Naive thymus-derived CD4-positive, alpha-beta T cell (primary cell): ENCODE measurements at places on chromosomes 16 and 17.

DNA sequence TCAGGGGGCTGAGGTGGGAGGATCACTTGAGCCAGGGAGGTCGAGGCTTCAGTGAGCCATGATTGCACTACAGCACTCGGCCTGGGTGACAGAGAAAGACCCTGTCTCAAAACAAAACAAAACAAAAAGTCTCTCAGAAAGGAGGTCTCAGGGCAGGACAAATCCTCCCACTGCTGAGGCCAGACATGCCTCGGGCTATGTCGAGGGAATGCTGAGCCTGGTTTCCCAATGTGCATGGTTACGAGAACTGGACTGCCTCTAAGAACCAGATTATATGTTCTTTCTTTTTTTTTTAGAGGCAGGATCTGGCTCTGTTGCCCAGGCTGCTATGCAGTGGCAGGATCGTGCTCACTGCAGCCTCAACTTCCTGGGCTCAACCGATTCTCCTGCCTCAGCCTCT, 27.6 kb downstream of the TRAP1 start:
- DNase-seq: no peak

- no peak for DNase-seq
Observed at GRCh38 chr17:78878871-78879527, 24.0 kb downstream of the CEP295NL start.

DNA sequence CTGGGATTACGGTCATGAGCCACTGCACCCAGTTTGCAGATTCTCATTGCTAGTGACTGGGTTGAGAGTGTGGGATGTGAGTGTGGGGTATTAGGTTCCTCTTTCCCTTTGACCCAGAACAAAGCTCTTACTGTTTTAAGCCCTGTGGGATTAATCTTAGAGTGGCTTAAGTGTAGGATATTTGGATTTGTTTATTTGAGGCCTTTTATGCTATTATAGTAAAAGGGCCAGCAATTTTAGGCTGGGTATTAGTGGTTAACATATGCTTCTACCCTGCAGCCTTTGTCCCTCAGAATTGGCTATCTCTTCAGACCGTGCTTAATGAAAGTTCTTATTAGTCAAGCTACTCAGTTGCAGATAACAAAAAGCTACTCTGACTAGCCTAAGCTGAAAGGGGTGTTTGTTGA, 3.2 kb downstream of the SGF29 start:
- no peak for DNase-seq

- DNase-seq: no peak
Observed at GRCh38 chr16:84823484-84823883, 3.7 kb downstream of the CRISPLD2 start.

DNA sequence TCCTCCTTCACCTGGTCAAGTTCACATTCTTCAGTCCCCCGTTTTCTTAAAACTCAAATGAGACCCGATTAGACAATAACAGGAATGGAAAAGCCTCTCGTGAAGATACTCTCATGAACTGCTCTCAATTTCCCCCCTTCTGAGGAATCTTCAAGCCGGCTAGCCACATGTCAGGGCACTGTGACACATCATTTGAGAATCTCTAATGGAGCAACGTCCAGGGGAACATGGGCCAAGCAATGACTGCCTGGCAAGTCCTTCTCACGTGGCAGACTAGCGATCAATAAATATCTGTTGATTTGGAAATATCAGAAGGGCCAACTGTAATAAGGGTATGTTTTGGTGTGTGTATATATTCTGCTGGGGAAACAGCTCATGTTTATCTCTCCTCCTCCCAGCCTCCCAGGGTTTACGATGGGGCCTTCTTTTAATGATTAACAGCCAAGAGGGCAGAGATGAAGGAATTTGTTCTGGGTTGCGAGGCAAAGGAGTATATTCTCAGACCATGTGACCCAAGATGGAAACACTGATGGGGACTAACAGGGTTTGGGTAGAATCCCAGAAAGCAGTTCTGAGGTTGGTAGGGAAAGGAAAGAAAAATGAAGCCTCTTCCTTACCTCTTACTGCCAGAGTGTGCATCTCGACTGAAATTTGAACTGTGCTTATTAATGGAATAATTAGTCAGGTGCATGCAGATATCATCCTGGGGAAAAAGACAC, 21.4 kb downstream of the TTLL6 start:
- no peak for DNase-seq

DNA sequence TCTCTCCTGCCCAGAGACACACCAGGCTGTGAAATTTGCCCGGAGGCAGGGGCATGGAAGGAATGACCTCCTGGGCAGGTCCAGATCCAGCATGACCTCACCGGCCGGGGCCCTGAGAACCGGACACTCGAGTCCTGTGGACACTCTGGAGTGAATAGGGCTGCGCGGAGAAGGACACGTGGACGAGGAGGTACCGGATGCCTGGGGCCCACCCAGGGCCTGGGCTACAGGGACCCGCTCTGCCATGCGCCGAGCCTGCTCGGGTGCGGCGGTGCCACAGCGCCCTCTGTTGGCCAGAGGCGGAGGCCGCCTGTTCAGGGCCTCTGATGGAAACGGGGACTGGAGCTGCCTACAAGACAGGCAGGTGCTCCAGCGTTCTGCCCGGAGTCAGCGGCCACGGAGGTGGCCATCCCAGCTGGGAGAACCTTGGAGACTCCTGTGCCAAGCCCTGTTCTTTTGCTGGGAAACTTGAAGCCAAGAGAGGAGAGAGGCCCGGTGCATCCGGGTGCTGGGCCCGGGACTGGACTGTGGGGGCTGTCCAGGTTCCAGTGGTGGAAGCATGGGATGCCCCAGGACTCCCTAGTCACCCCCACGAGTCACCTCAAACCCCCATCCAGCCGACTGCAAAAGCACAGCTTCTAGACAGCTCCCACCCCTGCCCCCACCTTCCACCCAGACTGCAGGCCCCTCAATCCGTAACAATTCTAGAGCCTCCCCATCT, 19.3 kb upstream of the NXPH3 start:
- peak; percentile 78 for DNase-seq

- DNase-seq: no peak
Observed at GRCh38 chr17:83069931-83070742, 9.3 kb upstream of the METRNL start.

GRCh38 chr17:71461498-71462169, 659.2 kb upstream of the SOX9 start:
- no peak for DNase-seq

GRCh38 chr16:75486014-75486675, 9.1 kb downstream of the CHST6 start:
- no peak for DNase-seq

DNA sequence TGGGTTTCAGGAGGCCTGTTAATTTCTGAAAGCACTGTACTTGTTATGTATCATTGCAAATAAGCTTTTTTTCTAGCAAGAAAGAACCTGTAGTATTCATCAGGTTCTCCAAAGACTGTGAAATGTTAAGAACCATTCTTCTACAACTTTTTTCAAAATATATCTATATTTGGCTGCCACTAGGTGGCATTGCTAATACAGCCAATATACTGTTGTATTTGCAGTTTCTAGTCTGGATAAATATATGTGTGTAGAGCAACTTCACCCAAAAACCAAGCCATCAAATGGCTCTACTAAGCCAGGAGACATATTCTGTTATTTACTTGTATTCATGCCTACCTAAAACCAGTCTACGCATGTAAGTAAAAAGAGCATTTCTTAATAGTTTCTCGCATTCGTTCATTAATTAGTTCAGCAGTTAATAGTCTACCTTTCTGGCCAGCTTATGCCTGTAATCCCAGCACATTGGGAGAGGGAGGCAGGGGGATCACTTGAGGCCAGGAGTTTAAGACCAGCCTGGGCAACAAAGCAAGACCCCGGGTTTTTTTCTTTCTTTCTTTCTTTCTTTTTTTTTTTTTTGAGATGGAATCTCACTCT, 39.5 kb downstream of the VMP1 start:
- peak; percentile 15 for DNase-seq

DNA sequence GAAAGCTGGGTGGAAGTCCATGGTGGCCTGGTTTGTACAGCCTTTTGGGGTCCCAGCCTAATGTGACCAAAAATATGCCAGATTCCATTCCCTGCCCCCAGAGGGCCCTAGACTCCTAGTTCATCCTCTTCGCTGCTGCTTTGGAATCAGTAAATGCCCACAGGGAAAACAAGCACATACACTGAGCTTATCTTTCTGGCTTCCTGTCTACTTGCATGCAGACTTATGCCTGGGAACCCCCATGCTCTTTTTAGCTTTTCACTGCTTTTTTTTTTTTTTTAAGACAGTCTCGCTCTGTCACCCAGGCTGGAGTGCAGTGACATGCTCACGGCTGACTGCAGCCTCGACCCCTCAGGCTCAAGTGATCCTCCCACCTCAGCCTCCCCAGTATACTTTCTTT, 6.2 kb upstream of the CD300LG start:
- DNase-seq: no peak

DNA sequence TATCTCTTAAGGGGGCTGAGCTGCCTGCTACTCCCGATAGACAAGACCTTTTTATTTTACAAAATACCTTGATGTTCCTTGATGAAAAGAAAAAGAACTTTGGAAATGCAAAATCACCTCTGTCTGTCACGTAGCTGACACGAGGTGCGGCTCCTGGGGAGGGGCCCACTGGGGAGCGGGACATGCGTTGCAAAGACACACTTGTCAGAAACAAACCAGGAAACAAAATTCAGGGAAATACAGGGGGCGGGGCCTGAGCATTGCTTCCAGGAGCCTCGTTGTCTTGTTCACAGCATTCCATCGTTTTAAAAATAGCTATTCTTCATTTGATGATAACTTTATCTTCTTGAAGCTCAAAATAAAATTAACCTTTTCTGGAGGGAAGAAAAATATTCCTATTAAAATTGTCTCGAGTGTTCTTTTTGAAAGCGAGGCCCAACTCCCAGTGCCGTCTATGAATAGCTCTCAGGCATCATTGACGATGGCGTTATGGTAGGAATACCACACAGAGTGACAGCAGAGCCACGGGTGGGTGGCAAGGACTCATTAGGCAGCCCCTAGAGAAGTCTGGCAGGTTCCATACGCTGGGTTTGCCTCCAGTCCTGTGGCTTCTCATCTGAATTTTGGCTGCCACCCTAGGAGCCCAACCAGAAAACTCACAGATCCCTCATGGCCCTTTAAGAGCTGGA, 286.9 kb downstream of the CPPED1 start:
- DNase-seq: no peak

- DNase-seq: no peak
Observed at GRCh38 chr17:46916211-46916610, 6.7 kb upstream of the GOSR2 start.

GRCh38 chr16:49060728-49061127, 220.9 kb downstream of the CBLN1 start:
- DNase-seq: no peak

- DNase-seq: no peak
Observed at GRCh38 chr16:13153696-13154095, 252.3 kb downstream of the SHISA9 start.

- DNase-seq: no peak
Observed at GRCh38 chr17:64497565-64498035, 746 bp upstream of the POLG2 start.

DNA sequence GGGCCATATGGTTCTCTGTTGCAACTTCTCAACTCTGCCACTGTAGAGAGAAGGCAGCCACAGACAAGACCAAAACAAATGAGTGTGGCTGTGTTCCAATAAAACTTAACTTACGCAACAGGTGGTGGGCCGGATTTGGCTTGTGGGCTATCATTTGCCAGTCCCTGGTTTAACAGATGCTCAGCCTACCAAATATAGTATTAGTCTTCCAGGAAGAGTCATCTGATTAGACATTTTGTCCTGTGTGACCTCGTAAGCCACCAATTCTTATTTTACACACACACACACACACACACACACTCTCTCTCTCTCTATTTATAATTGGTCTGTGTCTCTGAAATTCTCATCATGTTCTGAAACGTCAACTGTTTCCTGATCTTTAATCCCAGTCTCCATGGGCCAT, 245.9 kb downstream of the XYLT1 start:
- DNase-seq: no peak

- no peak for DNase-seq
Observed at GRCh38 chr17:78611607-78612006, 34.4 kb upstream of the DNAH17 start.

DNA sequence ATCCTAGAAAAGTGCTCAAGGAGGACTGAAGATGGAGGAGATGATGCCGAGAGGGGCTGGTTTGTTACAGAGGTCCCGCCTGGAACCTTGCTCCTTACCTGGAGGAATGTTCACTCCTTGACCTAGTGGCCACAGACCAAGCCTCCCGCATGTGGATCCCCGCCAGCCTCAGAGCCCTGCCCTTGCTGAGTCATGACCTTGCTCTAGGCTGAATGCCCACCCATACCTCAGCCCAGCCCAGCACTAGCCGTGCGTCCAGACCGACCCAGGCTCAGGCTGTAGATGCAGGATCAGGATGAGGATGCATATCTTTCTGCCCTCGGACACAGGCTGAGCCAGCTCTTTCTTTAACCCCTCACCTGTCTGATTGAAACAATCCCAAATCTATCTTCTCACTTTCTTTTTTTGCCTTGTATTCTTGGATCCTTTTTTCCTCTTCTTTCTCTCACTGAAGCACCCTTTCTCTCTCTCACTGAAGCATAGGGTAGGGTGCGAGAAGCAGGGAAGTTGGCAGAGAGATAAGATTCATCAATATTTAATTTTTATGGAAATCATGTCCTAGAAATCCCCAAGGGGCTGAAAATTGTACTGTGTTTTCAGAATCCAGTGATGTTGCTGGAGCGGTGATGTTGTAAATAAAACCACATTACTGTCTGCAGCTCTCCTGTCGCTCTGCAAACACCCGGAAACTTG, 34.9 kb downstream of the WSCD1 start:
- DNase-seq: no peak

- DNase-seq: no peak
Observed at GRCh38 chr17:42502091-42502490, 34.0 kb upstream of the NAGLU start.

DNA sequence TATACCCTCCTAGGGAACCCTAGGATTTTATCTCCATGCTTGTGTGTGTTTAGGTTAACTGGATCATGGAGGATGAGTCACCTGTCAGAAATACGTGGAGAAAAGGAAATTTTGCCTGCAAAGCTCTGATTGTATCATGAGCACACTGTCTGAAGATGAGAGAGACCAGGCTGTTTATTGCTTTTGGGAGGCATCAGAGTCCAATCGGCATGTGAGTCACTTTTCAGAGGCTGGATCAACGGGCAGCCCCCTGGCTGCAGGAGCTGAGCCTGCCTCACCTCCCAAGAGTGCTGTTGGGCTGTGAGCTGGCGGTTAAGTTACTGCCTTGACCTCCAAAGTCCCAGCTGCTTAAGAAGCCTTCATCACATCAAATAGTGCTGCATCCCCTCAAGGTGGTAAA, 41.5 kb upstream of the MED9 start:
- no peak for DNase-seq

- no peak for DNase-seq
Observed at GRCh38 chr16:84271866-84272265, 22.8 kb upstream of the WFDC1 start.

GRCh38 chr16:74923766-74924460, 61.0 kb downstream of the WDR59 start:
- no peak for DNase-seq

DNA sequence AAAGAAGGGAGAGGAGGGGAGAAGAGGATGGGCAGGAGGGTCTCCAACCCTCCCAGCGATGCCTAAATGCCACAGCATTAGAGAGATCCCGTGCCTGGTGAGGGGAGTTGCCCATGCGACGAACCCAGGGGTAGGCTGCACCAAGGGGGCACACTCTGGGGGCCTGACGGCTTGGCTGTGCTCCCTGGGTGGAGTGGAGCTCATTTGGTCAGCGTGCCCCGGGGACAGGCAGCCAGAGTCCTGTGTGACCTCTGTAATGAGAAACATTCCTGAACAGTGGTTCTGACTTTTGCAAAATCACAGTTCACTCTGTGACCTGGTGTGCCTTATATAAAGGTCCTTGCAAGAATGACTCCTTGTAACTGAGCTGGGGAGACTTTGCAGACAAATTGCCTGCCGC, 205.0 kb upstream of the N4BP1 start:
- no peak for DNase-seq

GRCh38 chr17:35468475-35468874, 19.9 kb upstream of the SLFN13 start:
- DNase-seq: no peak

- DNase-seq: peak; percentile 19
Observed at GRCh38 chr17:33674685-33675084, 381.6 kb upstream of the ASIC2 start.
